ELR (cell line): ENCODE measurements at places on chromosomes 3 and 15.

- peak; percentile 59 for DNase-seq
Measured at GRCh38 chr3:119681279-119681678, 4.1 kb upstream of the COX17 start.

- DNase-seq, result no peak
Measured at GRCh38 chr3:192864941-192865340, 52.7 kb downstream of the MB21D2 start.

- DNase-seq, result peak; percentile 16
Measured at GRCh38 chr3:194664857-194665256, 7.1 kb downstream of the LSG1 start.

GRCh38 chr15:55791551-55792400 lies 48.8 kb upstream of the PRTG start:
- peak; percentile 64 for DNase-seq

DNA sequence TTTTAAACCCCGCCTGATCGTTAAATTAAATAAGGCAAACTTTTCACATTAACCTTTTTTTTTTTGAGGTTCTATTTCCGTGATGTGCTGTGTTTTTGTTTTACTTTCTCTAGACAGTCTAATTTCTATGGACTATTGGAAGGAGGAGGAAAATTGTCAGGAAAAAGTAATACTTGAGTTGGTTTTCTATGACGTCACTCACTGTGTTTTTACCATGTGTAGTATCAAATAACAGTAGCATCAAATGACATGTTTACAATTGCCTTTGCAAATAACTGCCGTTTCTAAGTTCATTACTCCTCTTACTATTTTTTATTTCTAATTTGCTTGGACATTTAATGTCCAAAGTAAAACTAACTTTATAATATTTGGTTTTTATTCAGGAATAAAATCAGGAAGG lies 32.3 kb downstream of the MYO1E start:
- DNase-seq, result no peak

DNA sequence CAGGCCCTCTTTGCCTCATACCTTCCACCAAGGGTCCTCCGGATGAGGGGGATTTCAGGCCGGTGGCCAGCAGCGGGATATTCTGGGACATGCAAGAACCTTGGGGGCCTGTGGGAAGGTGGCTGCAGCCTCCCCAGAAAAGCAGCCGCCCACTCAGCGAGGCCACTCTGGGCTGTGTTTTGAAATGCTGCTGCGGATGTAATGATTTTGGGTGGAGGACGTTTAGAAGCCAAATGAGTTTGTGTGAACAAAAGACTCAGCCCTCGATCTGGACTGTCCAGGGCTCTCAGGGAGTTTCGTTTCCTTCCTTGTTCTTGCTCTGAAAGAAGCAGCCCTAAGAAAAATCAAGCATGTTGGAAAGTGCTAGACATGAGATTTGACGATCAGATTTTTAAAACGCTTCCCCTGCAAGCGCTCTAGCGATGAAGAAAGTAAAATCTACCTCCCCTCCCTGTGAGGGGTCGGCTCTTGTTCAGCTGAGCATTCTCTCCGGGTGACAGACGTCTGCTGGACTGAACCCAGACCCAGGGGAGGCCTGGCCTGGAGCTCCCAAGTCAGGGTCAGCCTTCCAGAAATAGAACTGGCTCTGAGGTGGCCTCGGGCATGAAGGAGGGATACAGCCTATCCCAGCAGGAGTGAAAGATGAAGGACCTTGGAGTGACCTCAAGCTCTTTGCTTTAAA lies 12.9 kb downstream of the HEG1 start:
- no peak for DNase-seq

- DNase-seq, result peak; percentile 82
Measured at GRCh38 chr15:65939901-65940617, 70.8 kb downstream of the RAB11A start.

- peak; percentile 12 for DNase-seq
Measured at GRCh38 chr15:88193415-88193814, 63.1 kb downstream of the NTRK3 start.

DNA sequence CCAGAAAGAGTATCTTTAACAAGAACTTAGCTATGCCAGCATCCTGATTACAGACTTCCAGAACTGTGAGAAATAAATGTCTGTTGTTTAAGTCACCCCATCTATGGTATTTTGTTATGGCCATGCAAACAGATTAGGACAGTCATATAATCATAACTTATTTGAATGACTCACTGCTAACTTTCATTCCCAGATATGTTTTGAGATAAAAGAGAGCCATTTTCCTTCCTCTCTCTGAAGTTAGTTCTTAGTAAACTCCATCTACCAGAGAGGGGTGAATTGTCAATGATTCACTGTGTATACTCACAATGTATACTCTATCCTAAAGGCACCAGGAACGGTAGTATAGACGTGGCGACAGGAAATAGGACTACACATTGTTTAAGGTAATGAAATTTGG lies 179.4 kb upstream of the DPH6 start:
- DNase-seq, result peak; percentile 83

DNA sequence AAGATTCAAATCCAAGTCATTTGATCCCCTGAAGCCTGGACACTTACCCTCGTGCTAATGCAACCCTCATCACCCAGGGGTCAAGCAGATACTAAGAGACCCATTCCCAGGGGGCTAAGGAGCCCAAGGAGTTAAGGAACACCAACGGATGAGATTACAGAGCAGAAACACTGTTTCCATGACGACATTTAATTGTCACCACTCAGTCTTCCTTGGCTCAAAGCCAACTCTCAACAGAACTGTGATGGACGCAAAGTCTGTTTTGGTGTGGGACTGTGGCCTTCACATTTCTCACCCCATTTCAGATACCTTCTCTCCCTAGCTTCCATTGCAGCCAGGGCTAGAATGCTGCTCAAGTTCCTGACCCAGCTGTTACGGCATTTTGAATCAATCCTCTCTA lies 383.5 kb upstream of the WNT5A start:
- no peak for DNase-seq

- no peak for DNase-seq
Measured at GRCh38 chr15:83081256-83082014, 14.4 kb upstream of the BTBD1 start.

- no peak for DNase-seq
Measured at GRCh38 chr3:122167630-122168029, 15.8 kb upstream of the CASR start.

- DNase-seq, result no peak
Measured at GRCh38 chr15:48814286-48814685, 3.4 kb upstream of the CEP152 start.

- DNase-seq, result peak; percentile 46
Measured at GRCh38 chr15:99504823-99505551, 60.8 kb upstream of the MEF2A start.

- DNase-seq, result no peak
Measured at GRCh38 chr3:45227071-45227820, 1.2 kb upstream of the TMEM158 start.

DNA sequence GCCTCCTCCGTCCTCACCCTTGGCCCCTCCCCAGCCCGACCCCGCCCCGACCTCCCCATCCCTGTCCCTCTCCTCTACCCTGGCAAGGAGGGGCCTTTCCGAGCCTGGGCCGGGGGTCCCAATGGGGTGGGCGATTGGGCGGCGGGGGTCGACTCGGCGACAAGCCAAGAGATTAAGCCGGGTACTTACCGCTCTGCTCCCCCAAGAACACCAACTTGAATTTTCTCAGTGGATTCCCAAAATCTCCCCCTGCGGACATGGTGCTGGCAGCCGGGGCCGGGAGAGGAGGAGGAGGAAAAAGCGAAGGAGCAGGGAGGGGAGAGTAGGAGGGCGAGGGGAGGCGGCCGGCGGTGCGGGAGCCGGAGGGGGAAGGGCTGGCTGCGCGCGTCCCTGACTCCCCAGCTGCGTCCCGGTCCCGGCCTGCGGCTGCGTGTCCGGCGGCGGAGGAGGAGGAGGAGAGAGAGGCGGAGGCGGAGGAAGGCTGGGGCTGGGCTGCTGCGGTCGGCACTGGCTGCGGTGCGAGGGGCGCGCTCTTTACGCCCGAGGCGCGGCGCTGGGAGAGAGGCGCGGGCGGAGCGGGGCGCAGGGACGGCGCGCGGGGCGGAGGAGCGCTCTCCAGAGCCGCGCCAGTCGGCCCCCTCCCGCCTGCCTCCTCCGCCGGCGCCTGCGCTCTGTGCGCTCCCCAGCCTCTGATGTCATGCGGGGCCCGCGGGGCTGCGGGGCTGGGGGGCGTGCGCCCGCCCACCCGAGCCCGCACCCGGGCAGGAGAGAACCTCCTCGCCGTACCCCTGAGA lies at the start of gene RAB6B:
Gene RAB6B, minus strand, starts transcription at position 675 of the 794 bp plus-strand sequence. Its CDS starts 416 bp downstream, at position 259.
- peak; percentile 49 for DNase-seq

- DNase-seq, result no peak
Measured at GRCh38 chr3:48619541-48620524, 1.7 kb downstream of the TMEM89 start.

- no peak for DNase-seq
Measured at GRCh38 chr3:129603561-129603942, 2.9 kb downstream of the PLXND1 start.

GRCh38 chr3:124333931-124334640 lies 342.2 kb upstream of the ROPN1 start:
- no peak for DNase-seq

DNA sequence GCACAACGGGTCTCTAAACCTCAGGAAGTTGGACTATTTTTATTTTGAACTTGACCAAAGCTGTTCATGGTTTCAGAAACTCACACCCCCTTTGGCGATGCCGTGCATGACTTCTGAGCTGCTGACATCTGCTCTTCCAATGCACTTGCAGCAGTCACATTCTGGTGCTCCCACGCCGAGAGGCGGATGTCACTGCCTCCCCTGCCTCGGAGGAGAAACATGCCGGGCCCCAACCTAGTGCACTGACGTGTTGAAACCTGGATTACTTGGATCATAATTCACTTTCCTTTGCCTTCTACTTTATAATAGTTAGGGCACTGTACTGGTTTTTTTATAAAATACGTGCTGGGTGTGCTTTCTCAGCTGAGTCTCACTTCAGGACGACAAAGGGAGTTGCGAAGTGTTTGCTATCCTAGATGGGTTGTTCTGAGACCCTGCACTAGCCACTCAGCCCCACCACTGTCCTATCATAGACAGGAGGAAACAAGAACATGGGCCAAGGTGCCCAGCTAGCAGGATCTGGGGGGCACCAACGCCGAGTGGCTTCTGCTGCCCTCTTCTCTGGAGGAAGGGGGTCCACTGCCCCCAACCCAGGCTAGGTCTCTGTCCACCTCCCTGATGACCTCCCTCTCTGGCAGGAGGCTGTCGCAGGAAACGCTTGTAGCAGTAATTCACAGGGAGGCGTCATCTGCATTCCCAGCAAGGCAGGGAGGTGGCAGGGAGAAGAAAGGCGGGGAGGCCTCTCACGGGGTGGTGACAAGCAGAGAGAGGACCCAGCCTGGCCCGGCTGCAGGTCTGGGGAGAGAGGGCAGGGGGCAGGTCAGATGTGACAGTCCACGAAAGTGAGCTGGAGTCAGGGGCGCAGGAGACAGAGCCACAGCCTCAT lies 158.8 kb upstream of the IQSEC1 start:
- peak; percentile 7 for DNase-seq

DNA sequence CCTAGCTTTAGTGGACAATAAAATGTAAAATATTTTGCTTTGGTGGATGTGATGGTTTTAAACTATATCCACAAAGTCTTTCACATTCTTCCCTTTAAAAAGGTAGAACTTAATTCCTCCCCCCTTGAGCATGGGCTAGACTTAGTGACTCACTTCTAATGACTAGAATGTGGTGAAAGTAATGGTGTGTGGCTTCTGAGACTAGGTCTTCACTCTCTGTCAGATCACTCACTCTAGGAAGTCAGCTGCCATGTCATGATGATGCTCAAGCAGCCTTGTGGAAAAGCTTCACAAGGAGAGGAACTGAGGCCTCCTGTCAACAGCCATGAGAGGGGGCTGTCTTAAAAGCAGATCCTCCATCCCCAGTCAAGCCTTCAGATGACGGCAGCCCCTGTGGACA lies 4.2 kb downstream of the LRRC2 start:
- peak; percentile 39 for DNase-seq

DNA sequence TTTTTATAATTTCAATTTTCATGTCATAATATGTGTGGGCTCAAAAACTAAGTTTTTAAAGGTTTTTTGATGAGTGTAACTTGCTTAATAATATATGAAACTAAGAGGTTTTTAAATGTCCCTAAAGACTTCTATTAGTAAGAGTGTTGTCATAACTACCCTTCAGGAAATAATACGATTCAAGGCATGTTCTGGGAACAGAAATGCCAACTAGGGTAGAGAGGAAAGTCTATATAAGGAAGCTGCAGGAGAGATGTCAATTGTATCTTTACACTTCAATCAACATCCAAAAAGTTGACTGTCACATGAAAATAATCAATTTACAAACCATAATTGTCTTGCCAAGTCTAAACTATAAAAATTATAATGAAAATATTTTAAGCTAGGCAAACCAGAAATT lies 76.3 kb downstream of the SMARCC1 start:
- no peak for DNase-seq

DNA sequence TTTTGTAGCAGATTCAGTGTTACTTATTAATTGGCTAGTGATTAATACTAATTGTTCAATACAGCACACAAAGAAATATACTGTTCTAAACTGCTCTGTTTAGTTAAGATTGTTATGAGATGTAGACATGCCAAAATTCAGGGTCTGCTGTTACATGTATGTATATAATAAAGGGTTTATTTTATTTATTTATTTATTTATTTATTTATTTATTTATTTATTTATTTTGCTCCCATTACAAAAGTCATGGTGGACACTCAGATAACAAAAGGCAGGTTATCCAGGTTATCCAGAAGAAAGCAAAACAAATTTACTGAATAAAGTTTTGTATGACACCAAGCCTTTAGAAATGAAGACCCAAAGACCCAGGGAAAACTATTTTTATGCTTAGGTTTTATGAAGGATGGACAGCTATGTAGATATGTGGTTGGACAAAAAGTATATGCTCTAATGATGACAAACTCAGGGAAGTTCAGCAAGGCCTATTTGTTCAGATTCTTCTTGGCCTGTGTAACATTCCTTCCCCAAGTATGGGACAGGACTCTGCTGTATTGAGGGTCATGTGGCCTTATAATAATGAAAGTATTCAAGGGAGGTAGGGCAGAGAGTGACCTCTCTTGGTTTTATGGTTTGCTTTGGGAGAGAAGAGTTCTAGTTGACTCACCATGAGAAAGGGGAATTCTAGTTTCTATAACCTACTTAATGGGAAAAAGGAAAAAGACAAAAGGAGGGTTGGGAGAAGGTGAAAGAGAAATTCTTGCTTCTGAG lies 1056.8 kb downstream of the ROBO2 start:
- DNase-seq, result no peak

GRCh38 chr3:46624533-46624932 lies 12.2 kb downstream of the FAM240A start:
- no peak for DNase-seq

GRCh38 chr15:44711743-44712345 lies 527 bp downstream of the B2M start:
- peak; percentile 55 for DNase-seq

GRCh38 chr3:192296845-192297244 lies 430.5 kb downstream of the FGF12 start:
- no peak for DNase-seq

GRCh38 chr3:125960456-125961288 lies 8.3 kb upstream of the ROPN1B start:
- no peak for DNase-seq

DNA sequence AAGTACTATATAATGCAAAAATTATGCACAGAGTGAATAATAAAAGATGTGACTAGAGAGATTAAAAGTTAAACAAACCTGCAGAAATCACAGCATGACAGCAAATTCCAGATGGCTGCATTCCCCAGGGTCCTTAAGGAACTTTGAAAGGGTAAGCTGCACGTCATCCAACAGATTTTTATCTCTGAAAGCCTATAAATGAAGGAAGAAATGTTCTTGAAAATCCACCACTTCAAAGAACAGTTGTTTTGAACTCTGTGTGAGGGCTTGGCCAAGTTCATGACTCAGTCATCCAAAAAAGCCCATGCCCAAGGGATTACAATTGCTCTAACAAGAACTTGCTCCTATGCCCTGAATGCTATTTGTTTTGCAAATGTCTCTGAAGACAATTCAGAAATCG lies 603.6 kb downstream of the PLOD2 start:
- DNase-seq, result no peak
